ENCODE measurements at places on chromosomes 3 and 15.

GRCh38 chr3:196643201-196643749 lies 3.8 kb downstream of the NRROS start:
- no peak for DNase-seq

GRCh38 chr15:34161329-34161963 lies 48.5 kb downstream of the KATNBL1 start:
- DNase-seq = peak; percentile 18

DNA sequence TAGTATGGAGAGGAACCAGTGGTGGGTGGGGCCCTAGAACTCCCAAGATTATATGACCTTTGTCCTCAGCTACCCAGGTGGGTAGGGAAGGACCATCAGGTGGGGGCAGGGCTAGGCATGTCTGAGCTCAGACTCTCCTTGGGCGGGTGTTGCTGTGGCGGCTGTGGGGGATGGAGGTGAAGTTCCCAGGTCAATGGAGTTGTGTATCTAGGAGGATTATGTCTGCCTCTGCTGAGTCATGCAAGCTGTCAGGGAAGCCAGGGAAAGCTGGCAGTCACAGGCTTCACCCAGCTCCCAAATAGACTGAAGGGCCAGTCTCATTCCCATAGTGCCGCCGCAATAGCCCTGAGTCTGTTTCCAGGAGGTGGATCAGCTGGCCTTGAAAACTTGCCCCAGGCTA lies 139.7 kb upstream of the CFAP20DC start:
- no peak for DNase-seq

GRCh38 chr15:24718289-24719082 lies 42.9 kb downstream of the NPAP1 start:
- no peak for DNase-seq

DNA sequence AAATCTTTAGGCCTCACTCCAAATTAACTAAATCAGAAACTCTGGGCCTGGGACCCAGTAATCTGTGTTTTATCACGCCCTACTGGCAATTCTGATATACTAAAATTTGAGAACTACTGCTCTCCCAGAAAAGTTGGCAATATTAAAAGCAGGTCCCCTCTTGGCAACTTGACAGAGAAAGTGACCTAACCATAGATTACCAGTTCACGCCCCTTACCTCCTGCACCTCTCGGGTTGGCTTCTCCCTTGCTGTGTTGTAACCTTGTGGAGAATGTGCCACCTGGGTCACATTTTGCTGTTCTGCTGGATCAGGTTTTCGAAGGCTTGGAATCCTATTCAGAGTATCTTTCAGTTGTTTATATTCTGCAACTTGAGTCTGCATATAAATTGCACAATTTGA lies 59.1 kb downstream of the GOLIM4 start:
- no peak for DNase-seq

DNA sequence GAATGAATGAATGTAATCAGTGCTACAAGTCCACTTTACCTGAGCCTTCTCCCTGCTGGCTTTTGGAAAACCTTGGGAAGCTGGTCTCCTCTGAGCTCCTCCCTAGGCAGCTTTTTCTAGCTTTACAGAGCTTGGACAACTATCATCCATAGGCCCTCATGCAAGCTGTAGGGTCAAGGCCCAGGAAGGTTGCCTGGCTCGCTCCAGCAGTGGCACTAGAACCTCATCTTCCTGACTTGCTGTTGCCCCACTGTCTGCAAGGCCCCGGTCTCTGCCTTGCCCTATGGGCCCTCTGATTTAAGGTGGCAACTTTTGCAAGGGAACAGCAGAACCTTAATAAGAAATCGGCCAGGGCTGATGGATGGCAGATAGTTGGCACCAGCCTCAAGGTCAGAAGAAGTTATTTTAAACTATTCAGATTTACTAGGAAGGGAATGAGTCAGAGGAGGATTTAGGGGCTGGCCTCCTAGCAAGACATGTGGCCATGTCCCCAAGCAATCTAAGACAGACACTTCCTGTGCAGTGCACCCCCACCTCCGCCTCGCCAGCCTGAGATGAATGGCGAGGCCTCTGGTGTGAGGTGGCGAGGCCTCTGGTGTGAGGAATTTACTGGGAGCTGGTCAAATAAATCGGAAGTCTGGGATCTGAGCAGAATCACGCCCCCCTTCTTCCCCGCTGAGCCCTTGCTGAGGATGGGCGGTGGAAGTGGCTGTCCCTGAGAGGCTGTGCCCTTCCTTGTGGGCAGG lies 180.8 kb downstream of the MEGF11 start:
- DNase-seq = no peak

DNA sequence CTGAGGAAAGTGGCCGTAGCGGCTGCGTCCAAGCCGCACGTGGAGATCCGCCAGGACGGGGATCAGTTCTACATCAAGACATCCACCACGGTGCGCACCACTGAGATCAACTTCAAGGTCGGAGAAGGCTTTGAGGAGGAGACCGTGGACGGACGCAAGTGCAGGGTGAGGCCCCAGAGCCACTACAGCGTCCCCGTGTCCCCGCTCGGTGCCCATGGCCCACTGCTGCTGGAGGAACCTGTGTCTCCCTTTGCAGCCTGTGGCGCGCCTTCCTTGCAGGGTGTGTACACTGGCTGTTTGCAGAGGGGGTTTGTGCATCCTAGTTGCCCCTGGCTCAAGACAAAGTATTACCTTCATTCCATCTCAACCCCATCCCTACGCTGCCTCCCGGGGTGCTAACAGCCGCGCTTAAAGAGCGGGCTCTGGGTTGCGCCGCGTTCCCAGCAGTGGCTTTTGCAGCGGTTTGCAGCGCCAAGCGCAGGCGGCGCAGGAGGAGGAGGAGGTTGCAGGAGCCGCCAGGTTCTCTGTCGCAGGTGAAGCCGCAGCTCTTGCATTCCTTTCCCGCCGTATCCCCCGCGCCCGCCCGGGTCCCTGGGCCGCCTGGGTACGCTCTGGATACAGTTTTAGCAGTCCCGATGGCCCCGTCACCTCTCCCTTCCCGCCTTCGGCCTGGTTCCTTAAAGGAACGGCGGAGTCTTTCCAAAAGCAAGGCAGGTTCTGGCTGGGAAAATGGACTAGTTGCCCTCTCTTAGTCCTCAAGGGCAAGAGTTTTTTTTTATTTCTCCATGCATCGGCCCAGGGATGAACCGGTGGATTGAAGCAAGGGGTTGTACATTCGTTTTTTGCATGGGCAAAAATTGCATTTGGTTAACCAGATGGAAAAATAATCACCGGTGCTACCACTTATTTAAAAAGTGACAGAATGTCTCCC lies 1.2 kb downstream of the CRABP1 start:
- DNase-seq = no peak

DNA sequence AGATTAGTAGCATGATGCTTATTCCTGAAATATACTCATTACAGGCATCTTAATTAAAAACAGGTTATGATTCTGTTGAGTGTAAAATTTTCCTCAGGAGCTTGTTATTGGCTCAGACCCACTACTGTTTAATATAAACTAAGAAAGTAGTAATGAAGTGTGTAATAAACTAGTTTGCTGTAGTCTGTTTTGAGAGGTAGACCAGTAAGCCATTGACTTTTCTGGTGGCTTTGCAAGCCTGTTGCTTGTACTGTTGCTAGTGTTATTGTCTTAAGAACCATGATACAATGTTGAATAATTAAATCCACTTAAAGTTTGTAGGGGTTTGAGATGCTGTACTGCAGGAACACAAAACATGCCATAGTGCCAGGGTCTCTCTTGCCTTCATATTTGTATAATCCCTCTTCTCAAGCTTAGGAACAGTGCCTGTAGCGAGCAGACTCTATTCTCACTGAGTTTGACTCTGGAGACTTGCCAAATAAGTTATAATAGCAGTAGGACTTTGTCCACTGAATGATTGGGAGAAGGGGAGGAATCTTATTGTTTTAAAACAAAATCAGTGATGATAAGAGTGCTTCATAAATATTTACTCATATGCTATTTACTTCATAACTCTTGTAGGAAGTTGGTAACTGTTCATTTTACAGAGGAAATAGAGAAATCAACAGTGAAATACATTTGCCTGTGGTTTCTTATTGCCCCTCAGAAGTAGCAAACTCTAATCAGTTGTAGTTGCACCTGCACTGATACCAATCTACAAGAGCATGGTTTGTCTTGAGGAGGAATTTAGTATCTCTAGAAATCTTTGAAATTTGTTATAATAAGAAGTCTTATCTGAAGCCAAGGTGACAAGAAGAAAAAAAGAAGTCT lies 13.4 kb downstream of the TCF12 start:
- no peak for DNase-seq
